NCI-H2081 treated with DMSO at 0.1 percent for 48 hours (cell line): ENCODE measurements at places on chromosomes 12 and 14.

DNA sequence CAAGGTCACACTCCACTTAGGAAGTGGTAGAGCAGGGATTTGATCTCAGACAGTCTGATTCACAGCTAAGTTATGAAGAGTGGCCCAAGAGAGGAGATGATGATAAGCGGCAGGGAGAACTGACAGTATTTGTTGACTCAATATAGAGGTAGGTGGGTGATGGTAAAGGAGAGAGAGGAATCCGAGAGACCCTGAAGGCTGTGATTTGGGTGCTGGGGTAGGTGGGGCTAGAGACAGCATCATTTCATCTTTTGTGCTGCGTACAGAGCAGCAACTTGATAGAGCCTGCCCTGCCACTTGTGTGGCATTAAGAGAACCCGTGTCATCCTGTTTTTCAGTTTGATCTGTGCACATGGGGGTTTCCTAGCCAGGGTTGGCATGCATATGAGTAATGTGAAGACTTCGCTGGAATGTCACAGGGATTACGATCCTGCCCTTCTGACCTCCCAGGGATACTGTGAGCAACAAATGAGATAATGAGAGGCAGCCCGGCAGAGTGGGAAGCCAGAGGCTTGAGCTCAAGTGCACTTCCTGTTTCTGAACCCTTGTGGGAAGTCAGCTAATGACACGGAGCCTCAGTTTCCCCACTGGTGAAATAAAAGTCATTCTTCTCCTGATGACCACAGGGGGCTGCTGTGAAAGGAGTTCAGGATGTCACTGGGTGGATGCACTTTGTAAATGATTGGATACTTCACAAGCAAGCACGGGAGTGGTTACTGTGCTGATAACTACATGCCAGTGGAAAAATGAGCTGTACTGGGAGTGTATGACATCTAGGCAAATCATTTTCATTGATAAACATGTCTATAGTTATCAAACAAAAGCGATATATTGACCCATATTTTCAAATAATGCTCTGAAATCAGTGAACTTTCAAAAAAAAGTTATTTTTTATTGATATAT lies 59.5 kb upstream of the IGF1 start:
- no peak for DNase-seq

GRCh38 chr14:34233619-34234018 lies 228.4 kb downstream of the SPTSSA start:
- no peak for DNase-seq

GRCh38 chr14:91258011-91258618 lies 13.6 kb upstream of the GPR68 start:
- DNase-seq: no peak

- DNase-seq: no peak
Observed at GRCh38 chr14:102554821-102555819, 37.3 kb upstream of the RCOR1 start.

- no peak for DNase-seq
Observed at GRCh38 chr14:51004801-51005526, 60.7 kb upstream of the PYGL start.

GRCh38 chr14:99349721-99350495 lies 77.9 kb upstream of the BCL11B start:
- no peak for DNase-seq

DNA sequence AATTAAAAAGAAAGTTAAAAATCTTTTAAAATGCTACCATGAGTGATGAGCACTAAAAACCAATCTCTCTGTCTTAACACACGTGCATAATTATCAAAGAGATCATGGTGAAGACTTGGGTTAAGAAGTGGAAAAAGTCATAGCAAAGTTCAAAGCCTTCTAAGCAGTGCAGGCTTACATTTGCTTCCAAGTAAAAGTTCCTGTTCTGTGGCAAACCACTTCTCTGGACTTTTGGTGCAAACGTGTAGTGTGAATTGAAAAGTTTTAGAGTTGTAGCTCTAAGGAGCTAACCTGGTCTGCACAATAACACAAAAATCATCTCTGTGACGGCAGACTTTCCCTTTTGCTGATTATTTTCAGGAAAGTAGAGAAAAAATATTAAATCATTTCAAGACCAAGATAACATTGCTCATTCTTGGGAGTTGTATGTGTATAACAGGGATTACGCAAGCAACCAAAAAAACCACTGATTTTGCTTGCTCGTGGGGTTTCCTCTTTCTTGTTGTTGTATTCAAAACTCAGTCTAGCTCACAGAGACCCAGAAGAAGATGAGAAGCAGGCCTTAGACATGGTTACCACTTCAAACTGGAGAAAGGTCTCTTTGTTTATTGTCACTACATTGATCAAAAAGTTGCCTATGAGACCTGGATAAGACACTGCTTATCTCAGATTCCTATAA lies 2.3 kb upstream of the GLIPR1 start:
- DNase-seq: no peak

DNA sequence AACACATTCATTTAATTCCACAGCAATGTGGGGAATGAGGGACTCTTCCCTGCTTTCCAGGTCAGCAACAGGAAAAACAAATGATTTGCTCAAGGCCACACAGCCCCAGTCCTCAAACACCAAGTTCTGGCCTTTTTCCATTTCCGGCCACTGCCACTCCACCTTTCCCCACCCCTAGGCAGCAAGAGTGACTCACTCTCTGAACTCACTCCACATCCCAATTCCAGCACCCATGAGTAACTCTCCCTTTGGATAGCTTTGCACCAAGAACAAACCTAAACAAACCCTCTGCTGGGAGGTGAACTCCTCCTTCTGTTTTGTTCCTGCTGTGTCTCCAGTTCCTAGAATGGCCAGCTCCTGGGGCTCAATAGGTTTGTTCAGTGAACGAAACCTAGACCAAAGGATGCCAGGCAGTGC lies 30.4 kb upstream of the PLEKHG6 start:
- DNase-seq: no peak

DNA sequence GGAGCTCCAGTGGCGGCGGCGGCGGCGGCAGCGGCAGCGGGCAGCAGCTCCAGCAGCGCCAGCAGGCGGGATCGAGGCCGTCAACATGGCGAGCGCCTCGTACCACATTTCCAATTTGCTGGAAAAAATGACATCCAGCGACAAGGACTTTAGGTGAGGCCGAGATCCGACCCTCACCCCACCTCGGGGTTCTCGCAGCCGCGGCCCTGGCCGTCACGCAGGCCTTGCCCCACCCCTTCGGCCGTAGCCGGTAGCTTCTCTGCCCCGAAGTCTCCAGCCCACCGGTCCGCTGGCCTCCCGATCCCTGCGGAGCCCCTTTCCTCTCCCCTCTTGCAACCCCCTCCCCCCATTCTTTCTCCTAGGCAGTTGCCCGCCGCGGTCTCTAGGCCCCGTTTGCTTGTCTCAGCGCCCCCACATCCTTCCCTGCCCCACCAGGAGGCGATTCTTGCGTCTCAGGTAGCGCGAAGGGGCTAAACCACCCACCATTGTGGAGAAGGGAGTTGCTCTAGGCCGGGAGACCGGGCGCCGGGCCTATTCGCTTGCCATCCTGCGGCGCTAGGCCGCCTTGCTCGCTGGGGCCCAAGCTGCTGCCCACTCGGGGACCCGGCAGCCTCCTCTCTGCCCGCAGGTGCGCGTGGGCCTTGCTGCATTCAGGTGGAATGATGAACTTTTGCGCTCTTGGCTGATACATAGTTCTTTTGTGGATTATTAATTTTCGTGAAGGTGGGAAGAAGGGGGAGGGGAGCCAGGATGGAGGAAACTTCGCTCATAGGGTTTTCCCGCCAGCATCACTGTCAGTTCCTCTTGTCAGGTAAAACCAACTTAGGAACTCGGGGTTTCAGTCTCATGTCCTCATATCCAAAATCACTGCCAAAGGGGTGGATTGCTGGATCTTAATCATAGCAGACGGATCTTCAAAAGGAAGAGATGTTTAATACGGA lies 745 bp downstream of the CAND1 start:
- DNase-seq: no peak

GRCh38 chr14:49051328-49052060 lies 534.7 kb downstream of the RPS29 start:
- DNase-seq: no peak

DNA sequence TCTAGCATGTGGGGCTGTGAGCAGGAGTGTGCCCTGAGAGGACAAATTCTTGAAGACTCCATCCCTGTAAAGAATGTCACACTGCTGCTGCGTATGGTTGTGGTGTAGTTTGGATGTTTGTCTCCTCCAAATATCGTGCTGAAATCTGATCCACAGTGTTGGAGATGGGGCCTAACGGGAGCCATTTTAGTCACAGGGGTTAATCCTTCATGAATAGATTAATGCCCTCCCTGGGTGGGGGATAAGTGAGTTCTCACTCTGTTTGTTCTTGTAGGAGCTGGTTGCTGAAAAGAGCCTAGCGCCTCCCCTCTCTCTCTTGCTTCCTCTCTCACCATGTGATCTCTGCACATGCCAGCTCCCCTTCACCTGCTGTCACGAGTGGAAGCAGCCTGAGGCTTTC lies 94.5 kb upstream of the VASH1 start:
- no peak for DNase-seq

- DNase-seq: no peak
Observed at GRCh38 chr12:50051101-50051806, 6.1 kb upstream of the ASIC1 start.

- DNase-seq: no peak
Observed at GRCh38 chr14:104580961-104581360, 1.4 kb downstream of the C14orf180 start.

DNA sequence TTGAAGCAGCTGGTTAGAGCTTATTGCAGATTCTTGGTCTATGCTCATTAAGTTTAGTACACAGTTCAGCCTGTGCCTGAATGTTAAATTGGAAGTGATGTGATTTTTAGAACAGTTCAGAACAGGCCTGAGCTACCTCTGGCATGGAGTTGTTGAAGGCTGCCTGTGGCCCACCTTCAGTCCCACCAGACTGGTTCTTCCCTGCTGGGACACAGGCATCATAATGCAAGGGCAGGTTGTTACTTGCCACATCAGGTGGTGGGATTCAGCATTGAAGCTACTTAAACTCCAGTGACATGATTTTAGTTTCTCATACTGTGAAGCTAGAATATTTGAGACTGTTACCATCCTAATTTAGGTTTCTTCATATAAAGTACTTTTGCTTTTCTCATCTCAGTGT lies 49.4 kb downstream of the PROX2 start:
- DNase-seq: no peak

GRCh38 chr12:86711731-86712130 lies 455.5 kb upstream of the MGAT4C start:
- no peak for DNase-seq

- DNase-seq: no peak
Observed at GRCh38 chr14:100142073-100143040, 17.1 kb downstream of the DEGS2 start.

DNA sequence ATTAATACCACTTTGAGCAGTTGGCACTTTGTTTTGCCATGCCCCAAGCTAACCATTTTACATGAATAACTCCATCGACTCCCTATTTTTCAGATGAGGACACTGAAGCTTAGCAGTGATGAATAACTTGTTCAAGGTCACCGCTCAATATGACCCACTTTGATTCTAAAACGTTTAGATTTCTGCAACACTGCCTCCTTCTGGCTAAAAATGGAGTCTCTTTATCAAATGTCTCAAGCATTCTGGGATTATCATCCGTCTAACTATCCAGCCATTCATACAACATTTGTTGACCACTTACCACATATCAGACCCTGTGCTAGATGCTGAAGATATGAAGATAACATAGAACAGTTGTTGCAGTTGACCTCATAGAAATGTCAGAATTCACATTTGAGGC lies 298.0 kb downstream of the PPFIA2 start:
- no peak for DNase-seq

- DNase-seq: no peak
Observed at GRCh38 chr12:25784669-25785068, 173.8 kb upstream of the RASSF8 start.

- DNase-seq: no peak
Observed at GRCh38 chr12:56375598-56376434, 13.2 kb upstream of the APOF start.

GRCh38 chr12:101650346-101651117 lies 46.9 kb upstream of the CHPT1 start:
- no peak for DNase-seq
